ENCODE measurements at places on chromosomes 4 and X.

- DNase-seq, result no peak
Observed at GRCh38 chrX:110669572-110669971, 126.0 kb downstream of the CHRDL1 start.

DNA sequence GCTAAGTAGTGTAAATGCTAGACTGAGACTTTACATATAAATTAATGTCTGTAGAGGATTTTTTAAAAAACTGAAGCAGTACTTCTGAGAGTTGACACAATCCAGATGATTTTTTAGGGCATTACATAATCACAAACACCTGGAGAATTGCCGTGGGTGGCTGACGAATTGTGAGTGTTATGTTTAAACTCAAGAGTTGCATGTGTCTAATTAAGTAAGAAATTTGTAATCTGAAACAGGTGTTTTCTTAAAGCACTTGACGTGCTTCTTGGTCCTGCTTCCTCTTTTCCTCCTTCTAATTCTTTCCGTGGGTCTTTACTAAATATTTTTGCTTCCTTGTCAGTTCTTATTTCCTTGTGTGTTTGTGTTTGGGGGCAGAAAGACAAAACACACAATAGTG lies 27.8 kb downstream of the PIR start:
- no peak for DNase-seq

- no peak for DNase-seq
Observed at GRCh38 chr4:137474711-137475301, 57.5 kb downstream of the PCDH18 start.

- DNase-seq, result no peak
Observed at GRCh38 chr4:36835246-36835645, 409.3 kb upstream of the NWD2 start.

DNA sequence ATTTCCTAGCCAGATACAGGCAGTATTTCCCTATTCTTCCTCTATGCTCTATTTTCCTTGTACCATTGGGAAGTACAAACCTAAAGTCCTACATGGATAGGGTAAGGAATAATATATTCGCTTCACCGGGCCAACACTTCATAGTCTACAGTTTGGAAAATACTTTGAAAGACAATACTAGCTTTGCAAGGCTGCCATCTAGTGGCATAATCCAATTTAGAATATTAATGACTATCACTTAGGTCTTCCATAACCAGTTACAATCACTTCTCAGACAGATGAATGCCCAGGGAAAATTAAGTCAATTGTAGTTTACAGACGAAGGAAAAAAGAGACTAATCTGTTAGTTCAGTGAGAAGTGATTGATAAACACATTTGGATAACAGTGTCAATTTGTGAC lies 141.0 kb upstream of the FAM47C start:
- DNase-seq, result no peak

GRCh38 chr4:93897559-93897958 lies 69.0 kb downstream of the ATOH1 start:
- no peak for DNase-seq
